Progenitor cell of endocrine pancreas (in vitro differentiated cells): ENCODE measurements at places on chromosomes 2 and 18.

DNA sequence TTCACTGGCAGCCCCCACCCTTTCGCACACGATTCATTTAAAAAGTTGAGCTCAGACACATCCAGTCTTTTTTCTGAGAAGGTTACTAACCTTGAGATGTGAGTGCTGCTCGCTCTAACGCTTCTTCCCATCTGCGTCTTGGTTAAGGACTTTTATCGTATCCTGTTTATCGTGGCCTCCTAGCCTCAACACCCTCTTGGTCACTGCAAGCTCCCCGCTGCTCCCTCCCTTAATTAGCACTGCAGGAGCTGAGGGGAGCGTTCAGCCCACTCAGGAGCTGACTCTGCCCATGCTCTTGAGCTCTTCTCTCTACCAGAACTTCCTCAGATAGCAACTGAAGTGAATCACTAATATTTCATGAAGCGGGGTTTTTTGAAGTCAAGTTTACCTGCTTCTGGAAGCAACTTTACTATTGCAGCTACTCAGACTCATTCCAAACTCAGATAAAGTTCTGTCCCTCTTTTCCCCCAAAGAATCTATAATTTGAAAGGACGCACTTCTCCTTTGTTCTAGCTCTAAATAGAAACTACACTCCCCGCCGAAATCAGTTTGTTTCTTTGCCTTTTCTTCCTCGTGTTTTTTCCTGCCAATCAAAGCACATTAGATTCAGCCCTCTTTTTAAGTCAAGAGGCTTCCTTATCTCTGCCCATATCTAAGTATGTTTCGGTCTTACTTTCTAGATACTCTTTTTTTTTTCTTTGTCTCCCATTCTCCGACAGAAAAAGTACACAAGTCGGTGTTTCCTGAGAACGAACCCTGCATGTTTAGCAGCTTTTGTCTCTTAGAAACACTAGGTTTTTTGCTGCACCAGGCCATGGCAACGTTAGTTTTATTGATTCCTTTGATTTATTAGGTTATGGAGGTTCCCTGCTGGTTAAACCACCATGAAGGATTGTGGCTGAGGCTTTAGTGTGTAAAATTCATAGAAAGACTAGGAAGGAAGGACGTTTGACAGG lies 9.3 kb upstream of the CD226 start:
- DNase-seq: no peak

GRCh38 chr2:178865146-178865936 lies 58.1 kb upstream of the TTN start:
- DNase-seq: no peak

DNA sequence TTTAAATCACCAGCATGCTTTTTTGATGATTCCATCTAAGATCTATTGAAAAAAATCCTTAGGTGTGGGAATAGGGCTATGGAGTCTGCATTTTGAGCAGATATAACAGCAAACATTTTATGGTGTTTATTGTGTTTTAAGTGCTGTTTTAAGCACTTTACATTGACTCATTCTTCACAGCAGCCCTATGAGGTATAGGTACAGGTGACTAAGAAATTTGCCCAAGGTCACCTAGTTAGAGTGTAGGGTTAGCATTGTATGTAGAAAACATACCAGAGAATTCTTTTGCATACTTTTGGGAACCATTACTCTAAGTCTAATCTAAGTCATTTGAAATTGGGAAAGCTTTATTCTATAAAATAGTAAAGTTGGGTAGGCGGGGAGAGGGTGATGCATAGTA lies 31.3 kb downstream of the PPM1B start:
- DNase-seq: no peak

- no peak for DNase-seq
These were observed 59.0 kb downstream of the TPGS2 start for GRCh38 chr18:36769611-36770314.

DNA sequence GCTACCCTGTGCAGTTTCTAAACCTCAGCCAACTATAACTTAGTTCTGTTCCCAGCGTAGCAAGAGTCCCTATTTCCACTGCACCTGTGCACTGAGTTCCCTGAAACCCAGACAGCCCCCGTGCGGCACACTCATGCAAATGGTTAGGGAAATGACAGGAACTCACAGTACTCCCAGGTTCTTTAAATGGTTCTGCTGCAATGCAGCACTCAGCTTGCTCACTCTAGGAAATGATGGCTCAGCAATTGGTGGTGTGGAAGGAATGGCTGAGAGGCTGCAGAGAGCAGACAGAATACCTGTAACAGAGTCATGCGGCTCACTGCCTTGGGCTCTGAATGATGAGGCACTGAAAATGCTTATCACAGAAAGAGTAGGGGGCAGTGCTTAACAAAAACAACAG lies 143.0 kb downstream of the RAD51AP2 start:
- DNase-seq: no peak

DNA sequence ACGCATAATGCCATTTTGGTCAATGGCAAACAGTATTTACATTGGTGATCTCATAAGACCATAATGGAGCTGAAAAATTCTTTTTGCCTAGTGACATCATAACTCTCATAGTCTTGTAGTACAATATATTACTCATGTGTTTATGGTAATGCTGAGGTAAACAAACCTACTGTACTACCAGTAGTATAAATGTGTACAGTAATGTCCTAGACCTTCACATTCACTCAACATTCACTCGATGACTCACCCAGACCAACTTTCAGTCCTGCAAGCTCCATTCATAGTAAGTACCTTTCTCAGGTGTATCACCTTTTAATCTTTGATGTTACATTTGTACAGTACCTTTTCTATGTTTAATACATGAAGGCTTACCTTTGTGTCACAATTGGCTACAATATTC lies 558.2 kb upstream of the PIK3C3 start:
- no peak for DNase-seq

- no peak for DNase-seq
These were observed 525.1 kb upstream of the FAM98A start for GRCh38 chr2:34123996-34124785.

DNA sequence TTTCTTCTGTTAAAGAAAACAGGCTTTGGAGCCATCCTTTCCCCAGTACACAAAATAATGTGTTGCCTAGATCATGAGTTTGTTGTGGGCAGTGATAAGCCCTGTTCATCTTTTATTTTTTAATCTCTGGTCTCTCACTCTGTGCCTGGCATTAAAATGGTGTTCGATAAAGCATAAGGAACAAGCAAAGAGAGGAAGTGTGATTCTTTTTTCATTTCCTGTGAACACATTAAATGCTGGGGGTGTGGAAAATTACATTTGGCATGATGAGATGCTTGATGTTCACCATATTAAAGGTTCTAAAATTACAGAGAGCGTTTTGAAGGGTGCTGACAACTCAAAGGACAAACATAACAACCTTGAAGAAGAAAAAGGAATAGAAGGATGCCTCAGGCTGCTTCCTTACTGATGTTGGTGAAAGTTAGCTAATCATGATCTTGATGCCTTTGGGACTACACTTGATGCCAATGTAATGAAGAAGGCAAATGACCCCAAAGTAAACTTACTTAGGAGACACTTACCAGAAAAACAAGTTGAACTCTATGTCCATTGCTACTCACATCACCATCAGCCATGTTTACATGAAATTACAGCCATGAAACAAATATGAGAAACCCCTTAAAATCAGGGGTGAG lies 33.0 kb downstream of the TMEFF2 start:
- DNase-seq: no peak

DNA sequence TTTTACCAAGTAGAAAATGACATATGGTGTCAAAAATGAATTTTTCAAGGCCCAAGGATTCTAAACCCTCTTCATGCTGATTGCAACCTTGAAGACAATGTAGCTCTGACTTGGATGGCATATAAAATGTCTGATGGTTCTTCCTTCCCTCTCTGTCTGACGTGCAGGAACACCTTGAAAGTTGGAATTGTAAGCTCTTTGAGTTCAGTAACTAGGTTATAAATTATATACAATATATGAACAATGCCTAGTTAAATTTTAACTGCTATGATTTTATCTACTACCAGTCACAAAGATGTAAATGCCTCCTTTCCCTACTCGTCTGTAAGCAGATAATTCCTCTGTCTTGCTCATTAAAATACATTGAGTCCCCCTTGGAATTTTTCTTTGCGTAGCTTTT lies 89.5 kb upstream of the TMEM17 start:
- no peak for DNase-seq

GRCh38 chr2:28062867-28063266 lies 172.3 kb downstream of the BABAM2 start:
- DNase-seq: no peak

DNA sequence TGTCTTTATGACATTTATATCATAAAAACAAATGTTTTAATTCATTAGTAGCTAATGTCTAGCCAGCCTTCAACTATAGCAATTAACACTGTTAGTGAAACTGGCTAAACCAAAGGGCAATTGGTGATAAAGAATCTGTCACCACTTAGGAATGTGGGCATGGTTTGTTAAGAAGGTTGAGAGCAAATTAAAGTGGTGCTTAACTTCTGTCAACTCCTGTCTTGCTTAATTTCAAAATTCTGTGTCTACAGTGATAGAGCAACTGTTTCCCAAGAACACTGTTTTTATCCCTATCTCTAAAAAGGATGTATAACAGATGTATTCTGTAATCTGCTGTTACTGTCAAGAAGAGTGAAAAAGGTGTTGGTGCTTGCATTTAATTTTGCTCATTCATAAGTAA lies 36.5 kb downstream of the CFAP36 start:
- no peak for DNase-seq

GRCh38 chr2:2588777-2589176 lies 257.7 kb upstream of the MYT1L start:
- DNase-seq: no peak
